Adipocyte (in vitro differentiated cells): ENCODE measurements at places on chromosomes 1 and 21.

DNA sequence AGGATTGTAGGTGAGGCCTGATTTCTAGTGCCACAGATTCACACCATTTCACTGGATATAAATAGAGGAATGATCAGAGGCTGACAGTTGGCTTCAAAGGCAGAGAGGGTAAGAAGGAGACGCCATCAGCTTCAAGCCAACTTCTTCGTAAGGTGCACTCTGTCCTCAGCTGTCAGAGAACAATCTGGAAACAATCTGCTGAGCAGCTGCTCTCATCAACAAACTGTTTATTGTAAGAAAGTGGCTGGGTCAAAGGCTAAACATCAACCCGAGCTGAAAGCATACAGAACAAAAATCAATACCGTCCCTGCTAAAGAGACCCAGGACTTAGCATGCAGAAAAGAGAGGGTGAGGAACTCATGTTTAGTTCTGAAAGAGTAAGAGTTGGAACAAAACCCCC, 48.2 kb downstream of the HLCS start:
- DNase-seq = no peak

GRCh38 chr1:228164561-228165371, 838 bp upstream of the IBA57 start:
- no peak for DNase-seq

DNA sequence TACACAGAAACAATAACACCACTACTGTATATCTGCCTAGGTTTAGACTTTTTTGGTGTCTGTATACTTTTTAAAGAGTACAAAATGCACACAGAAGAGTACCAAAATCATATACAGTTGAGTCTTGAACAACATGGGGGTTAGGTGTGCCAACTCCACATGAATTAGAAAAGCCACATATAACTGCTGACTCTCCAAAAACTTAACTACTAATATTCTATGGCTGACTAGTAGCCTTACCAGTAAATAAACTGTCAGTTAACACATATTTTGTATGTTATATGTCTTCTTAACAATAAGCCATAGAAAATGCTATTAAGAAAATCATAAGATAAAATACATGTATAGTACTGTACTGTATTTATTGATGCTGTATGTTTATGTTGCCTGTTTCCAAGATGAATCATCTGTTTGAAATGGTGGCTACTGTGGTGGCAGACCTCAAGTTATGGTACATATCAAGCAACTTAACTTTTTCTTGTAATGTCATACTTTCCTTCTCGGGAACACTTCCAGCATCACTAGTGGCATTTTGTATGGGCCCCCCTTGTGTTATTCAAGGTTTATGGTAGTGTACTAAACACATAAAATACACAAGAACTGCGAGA, 71.2 kb downstream of the LHX4 start:
- peak; percentile 15 for DNase-seq

GRCh38 chr1:175548774-175549173, 194.6 kb downstream of the TNR start:
- no peak for DNase-seq

GRCh38 chr1:230785636-230786384, 38.6 kb downstream of the CAPN9 start:
- DNase-seq = no peak

- peak; percentile 26 for DNase-seq
Measured at GRCh38 chr1:188937965-188938551, 1539.6 kb downstream of the BRINP3 start.

GRCh38 chr1:205168291-205168690, 43.2 kb downstream of the DSTYK start:
- no peak for DNase-seq

DNA sequence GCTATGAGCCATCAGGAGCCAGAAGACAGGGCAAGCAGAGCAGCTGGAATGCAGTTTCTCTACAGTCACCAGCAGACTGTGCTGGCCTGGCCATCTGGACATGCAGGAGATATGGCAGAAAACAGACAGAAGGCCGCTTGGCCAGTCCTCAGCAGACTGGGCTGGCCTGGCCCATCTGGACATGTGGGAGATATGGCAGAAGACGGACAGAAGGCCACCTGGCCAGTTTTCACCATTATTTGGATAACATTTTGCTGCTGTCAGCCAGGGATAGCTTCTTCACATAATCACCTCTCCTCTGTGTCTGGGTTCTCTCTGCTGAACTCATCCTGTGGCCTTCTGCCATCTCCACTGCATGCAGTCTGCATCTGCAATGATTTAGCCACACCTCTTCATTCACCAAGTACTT, 25.0 kb upstream of the CACYBP start:
- DNase-seq = no peak

DNA sequence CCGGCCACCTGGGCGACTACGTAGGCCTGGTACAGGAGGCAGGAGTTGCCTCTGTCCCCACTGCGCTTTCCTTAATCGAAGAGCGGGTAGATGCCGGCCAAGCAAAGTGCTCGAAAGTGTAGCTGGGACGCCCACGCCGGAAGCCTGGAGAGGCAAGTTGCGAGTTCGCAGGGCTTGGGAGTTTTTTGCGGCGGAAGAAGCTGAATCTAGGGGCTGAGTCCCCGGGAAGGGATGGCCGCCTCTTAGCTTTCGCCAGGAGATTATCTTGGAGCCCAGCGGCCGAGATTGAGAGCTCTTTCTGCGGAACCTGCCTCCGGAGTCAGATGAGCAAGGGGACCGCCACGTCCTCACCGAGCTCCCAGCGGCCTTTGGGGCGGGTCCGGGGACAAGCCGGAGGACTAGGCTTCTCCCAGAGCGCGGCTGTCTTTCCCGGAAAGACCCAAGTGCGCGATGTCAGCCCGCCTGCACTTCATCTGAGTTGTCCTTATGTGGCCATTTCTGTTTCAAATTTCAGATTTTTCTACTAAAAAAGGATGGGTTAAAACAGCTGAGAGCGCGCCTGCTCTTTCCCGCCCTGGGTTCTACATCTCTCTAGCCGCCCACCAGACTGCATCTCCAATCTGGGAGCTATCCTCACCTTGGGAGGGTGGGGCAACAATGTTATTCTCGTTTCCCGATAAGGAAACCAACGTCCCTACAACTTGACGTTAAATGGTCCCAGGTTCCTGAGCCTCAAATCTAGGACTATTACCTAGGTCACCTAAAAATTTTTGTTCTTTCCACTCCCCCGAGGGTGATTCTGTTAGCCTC, 12.4 kb upstream of the TBX15 start:
- no peak for DNase-seq

DNA sequence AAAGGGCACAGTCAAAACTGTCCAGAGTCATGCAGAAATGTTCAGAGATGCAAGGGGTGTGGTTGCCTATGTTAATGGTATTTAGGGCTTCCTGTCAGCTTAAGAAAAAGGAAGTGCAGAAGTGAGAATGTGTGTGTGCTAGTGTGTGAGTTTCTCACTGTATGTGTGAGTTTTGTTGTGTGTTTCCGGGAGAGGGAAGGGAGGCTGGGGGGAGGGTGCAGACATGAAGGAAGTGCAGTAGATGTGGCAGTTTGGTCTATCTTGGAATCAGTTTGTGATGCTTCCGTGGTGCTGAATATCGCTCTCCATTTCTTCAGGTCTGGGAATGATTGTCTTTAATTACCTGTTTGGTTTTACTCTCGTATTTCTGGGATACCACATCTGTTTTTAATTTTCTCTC, 16.5 kb upstream of the ATP6V1G3 start:
- no peak for DNase-seq

GRCh38 chr21:14484188-14485009, 61.7 kb downstream of the SAMSN1 start:
- no peak for DNase-seq
